ENCODE measurements at places on chromosomes 4 and X. TPM values are rescaled to one million over a fixed set of nuclear protein-coding genes. Genes with fewer than 3 reads are reported as not detected.

TCEAL6 gene
- not detected for total RNA-seq

AFF2 gene
- total RNA-seq = 20.3 TPM

SRPX gene
- total RNA-seq = 64.0 TPM

NPNT gene
- total RNA-seq = 32.8 TPM

PAGE2B gene
- total RNA-seq = not detected

- DNase-seq = no peak
Measured at GRCh38 chr4:132332932-132333723, 816.0 kb upstream of the PCDH10 start.

GRCh38 chrX:78754917-78755316 is 7.4 kb downstream of the LPAR4 start:
- no peak for DNase-seq

AVPR2 gene
- 5.7 TPM for total RNA-seq

GRCh38 chr4:105510245-105510644 is 36.4 kb upstream of the PPA2 start:
- no peak for DNase-seq

NKAP gene
- total RNA-seq = 5.2 TPM

DNA sequence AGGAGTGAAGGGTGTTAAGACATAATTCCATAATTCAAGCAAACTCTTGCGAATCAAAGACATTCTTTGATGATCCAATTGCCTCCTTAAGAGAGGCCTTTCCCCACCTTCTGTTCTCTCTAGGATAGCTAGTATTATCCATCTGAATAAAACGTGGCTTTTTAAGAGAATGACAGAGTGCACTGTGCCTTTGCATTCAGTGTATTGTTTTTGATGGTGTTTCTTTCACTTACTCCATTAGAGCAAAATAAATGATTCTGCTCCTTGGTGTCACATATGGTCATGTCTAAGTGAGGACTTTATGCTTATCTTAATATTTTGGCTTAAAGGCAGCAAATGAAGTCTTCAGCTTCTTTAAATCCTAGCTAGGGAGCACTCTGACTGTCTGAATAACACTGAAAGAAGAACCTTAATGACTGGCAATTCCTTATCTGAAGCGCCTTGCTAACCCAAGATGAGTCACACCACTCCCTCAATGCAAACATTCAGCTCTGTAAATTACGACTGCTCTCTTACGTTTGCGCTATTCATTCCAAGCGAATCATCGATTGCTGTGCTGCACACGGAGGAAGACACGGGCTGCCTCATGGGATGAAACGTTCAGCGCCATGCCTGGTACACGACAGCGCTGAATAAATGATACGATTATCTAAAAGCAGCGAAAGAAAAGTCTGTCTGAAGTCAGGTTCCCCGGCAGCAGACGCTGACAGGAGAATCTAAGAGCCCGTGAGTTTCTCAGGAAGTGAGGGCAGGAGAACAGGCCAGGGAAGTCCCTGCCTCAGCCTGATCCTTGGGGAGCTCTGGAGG is 35.1 kb upstream of the GEMIN8 start:
- no peak for DNase-seq

- DNase-seq = no peak
Measured at GRCh38 chrX:73916931-73917667, 354.1 kb downstream of the CHIC1 start.

H2BW2 gene
- total RNA-seq = not detected

OCRL gene
- 23.0 TPM for total RNA-seq

MAGEA11 gene
- not detected for total RNA-seq

DNA sequence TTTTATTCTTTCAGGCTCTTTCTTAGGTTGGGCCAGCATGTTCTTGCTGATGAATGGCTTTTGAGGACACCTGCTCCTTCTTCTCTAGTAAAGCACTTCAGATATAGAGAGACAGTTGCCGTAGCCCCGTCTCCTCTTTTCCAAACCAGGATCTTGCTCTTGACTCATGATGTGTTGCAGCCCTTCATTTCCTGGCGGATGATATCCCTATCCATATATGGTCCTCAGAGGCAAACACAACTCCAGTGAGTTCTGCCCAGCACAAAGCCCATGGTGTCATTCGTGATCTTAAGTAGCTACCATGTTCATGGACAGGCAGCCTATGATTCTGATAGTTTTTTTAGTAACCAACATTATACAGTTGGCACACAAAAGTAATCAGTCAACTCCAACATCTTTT is 59.8 kb upstream of the ACSL1 start:
- no peak for DNase-seq

DNA sequence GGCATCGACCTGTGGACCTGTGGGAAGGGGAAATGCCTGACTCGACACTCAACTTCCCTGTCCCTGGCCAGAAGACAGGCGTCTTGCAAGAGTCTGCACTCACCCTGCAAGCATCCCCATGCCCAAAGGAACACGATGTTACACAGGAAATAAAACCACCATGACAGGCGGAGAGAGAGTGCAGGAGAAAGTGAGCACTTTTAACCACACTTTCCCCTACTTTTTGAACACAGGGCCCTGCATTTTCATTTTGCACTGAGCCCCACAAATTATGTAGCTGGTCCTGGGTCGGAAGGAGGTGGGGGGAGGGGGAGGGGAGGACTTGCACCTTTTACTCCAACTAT is 13.8 kb upstream of the MAN2B2 start:
- DNase-seq = no peak

- DNase-seq = no peak
Measured at GRCh38 chrX:73940893-73941470, 363.0 kb upstream of the ZCCHC13 start.

DNA sequence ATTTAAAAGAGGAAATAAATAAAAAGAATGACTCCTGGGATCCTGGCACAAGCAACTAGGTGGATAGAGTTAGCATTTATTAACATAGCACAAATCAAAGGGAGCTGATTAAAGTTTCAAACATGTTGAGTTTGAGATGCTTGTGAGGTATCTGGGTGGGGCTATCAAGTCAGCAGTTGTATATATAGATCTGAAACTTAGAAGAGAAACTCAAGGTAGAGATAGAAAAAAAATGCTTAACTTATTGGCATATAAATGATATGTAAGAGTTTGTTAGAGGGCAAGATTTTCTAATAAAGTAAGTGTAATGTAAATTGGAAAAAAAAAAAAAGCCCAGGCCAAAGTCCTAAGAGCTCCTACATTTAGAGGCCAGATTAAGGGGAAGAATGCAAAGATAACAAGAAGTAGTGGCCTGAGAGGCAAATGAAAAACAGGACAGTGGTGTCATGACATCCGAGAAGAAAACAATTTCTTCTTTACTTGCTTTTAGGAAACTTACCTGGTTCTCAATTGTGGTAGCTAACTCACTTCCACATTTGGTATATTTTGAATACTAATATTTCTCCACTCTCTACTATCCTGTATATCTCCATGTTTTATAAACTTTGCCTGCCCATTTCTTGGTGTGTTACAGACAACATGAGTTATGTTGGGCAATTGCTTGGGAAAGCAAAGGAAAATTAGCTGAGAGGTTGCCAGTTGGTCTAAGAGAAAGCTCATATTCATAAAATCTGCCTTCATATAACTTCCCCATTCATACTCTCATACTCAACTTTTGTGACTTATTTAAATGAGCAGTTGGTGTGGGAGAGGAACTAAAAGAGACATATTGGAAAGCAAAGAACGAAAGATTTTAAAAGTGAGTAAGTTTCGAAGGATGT is 169.2 kb downstream of the PARM1 start:
- DNase-seq = no peak

- no peak for DNase-seq
Measured at GRCh38 chr4:113446019-113446418, 315.5 kb downstream of the CAMK2D start.

- no peak for DNase-seq
Measured at GRCh38 chr4:83852085-83852451, 316.2 kb downstream of the GPAT3 start.

PCDH10 gene
- 2.5 TPM for total RNA-seq

NDST3 gene
- total RNA-seq = 11.6 TPM

DNA sequence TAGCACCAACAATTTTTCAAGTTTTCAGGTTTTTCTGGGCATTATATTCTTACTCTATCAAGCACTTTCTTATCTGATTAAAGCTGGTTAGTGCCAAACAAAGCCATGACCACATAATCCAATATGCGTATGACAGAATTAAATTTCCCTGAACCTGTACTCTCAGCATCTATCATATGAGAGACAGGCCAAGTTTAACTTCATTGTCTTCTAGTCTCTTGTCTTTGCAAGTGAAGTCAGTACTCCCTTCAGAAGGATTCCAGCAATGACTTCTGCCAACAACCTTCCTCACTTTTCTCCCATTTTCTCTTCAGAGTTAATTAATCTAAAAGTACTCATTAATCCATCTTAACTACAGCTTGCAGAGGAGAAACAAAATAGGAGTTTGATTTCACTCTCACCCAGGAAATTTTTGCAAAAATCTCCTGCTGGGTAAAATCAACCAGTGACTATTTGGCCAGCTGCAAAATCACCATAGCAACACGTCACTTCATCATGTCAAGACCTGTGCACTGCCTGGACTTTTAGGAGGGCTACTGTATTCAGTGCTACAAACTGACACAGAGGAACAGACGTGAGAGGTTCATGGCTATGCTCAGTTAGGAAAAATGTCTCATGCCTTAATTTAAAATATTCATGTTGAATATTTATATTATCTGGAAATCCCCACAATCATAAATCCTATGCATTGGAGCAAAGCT is 208.4 kb downstream of the ANTXR2 start:
- DNase-seq = no peak

- DNase-seq = no peak
Measured at GRCh38 chr4:139798456-139798855, 132.8 kb downstream of the MGST2 start.

PGAM4 gene
- total RNA-seq = not detected

GRCh38 chrX:134671294-134671693 is 13.0 kb upstream of the PLAC1 start:
- DNase-seq = no peak

GRCh38 chr4:89221167-89221867 is 86.3 kb downstream of the GPRIN3 start:
- no peak for DNase-seq

DNA sequence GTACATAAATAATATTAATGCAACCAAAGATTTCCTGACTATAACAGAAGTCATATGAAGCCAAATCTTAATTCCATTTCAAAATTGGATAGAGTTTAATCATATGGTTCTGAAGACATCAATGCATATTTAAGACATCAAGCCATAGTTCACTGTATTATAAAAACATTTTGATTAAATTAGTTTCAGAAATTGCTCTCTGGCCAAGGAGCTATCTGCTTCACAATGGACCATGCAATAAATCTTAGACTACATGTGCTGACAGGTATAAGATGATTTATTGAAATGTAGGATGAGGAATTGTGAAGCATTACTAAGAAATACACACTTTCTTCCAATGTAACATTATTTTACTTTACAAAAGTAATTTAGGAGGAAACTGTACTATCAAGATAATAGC is 81.6 kb downstream of the MID1 start:
- DNase-seq = no peak

DNA sequence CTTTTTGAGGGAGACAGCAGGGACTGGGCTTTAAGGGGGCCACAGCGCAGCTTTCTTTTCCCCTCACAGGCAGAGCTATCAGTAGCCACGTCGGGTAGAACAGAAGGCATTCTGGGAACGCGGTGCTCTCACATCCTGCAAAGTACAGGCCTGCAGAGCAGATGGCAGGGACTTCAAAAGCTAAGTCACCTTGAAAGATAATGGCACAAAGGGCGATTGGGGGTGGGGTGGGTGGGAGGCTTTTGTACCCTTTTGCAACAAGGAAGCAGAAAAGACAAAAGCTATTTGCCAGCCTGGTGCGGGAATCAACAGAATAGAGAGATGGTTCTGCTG is 93.9 kb downstream of the PHKA2 start:
- DNase-seq = no peak

TMSB15C gene
- 1.6 TPM for total RNA-seq

- DNase-seq = no peak
Measured at GRCh38 chr4:179927473-179927872, 2315.7 kb upstream of the TENM3 start.

GRCh38 chr4:42789041-42789567 is 103.4 kb upstream of the GRXCR1 start:
- DNase-seq = no peak

GRCh38 chr4:172869621-172870268 is 298.9 kb upstream of the GALNT7 start:
- no peak for DNase-seq

DNA sequence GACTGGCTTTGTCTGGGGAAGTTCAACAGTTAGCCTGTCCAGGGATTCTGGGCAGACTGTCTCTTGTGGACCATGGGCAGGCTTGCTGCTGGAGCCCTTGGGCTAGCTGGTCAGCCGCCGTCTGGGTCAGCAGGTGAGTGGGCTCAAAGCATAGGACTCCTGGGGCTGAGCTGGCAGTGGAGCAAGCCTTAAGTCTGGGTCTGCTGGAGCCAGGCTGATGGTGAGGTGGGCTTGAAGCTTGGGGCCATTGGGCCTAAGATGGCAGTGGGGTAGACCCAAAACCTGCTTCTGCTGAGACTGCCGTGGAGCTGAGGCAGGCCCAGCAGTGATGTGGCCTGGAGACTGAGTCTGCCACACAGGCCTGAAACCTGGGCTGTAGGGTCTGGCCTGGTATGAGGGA is 645.1 kb downstream of the RAPGEF2 start:
- DNase-seq = no peak

DCAF4L1 gene
- total RNA-seq = 0.30 TPM

GRCh38 chrX:69088171-69088938 is 76.9 kb downstream of the PJA1 start:
- no peak for DNase-seq

NWD2 gene
- total RNA-seq = not detected

GRCh38 chr4:72846280-72847111 is 223.0 kb downstream of the COX18 start:
- DNase-seq = no peak

- DNase-seq = peak; percentile 38
Measured at GRCh38 chr4:40525752-40526598, 103.7 kb downstream of the RBM47 start.

DNA sequence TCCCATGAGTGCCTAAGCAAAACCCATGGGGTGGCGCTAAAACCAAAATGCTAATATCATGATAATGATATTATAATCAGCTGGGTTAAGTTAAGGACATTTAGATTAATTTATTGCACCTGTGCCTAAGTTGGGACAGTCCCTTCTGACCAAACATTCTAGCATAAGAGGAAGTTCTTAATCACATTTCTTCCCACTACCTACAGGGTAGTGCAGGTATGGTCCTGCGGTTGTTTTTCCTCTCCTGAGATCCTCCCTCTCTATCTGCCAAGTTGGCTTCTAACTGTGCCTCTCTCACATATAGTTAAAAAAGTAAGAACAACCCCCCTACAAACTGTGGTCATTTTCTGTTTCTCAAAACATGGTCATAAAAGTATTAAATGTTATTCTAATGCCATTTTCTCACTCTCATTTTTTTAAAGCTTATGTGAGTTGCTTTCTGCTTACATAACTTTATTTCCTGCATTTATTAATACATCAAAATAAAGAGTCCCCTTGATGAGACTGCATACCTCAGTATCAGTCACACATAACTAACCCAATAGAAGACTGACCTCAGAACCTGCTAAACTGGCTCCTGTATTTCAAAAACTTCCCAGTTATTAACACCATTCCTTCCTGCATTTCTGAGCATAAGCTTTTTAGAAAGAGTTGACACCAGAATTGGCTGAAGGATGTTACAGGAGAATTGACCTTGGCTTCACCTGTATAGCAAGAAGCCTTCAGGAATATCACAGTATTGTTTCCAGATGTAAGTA is 1332.5 kb downstream of the FSTL5 start:
- no peak for DNase-seq

NDST4 gene
- total RNA-seq = 2.2 TPM

Data from tibial nerve (tissue), 4 donors.